ENCODE measurements at places on chromosomes 2 and 18.

DNA sequence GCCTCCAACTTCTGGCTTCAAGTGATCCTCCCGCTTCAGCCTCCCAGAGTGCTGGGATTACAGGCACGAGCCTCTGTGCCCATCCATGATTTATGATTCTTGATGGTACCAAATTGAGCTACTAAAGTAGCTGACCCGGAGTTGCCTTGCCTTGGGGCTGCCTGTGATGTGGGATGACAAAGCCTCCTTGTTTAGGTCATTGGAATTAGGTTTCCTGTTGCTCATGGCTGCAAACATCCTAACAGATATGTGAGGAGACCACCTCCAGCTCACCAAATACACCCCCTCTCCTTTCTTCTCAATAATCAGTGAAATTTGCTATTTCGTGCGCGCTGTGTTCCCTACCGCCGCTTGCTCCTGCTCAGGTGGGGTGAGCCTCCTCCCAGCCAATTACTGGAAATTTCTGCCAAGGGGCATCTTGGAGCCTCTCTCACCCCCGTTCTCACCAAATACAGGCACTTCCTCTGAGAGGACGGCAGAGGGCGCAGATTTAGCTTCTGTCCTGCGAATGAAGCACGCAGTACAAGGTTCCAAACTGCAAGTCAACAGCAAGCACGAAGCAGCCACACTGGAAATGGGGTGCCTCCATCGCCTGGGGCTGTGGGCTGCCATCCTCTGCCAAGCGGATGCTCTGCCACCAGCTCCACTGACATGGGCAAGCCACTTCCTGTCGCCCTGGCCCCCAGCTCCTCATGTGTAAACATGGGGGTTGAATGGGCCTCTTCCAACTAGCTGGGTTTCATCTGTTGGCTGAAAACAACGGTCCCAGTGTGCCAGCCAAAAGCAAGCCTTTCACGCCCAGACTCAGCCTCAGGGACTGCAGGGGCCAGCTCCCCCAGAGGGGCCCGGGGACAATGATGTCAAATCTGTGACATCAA lies 71.7 kb downstream of the NCAPH start:
- ATAC-seq, result peak; percentile 77

GRCh38 chr2:69213782-69214181 lies 173.2 kb downstream of the GFPT1 start:
- no peak for ATAC-seq

GRCh38 chr2:27489118-27489497 lies 435 bp downstream of the IFT172 start:
- ATAC-seq, result no peak

DNA sequence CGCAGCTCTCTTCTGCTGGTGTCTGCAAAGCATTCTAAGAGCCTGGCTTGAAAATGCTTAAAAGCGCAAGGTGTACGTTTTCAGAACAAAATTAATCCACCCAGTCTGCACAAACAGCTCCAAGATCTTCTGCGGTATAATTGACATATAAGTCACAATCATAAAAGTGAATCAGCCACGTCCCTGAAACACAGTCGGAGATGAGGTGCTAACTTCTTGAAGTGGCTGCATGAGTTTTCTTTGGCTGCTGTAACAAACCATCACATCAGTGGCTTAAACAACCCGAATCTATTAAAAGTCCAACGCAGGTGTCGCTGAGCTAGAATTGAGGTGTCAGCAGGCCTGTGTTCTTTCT lies 32.6 kb downstream of the ARL4C start:
- ATAC-seq, result peak; percentile 74

DNA sequence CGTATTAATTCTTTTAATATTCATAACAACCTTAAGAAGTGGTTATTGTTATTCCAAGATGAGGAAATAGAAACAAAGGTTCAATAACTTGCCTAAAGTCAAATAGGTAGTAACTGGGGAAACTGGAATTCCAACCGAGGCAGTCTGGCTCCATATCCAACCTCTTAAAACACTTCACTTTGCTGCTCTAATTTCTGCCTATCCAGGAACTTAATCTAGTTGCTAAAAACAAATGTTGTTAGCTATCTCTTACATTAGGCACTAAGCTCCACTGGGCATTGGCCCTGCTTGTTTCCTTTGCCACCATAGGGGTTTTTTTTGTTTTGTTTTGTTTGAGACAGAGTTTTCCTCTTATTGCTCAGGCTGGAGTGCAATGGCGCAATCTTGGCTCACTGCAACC lies 24.8 kb downstream of the ERLEC1 start:
- ATAC-seq, result no peak

- peak; percentile 9 for ATAC-seq
Measured at GRCh38 chr2:196076778-196077568, 8.3 kb upstream of the DNAH7 start.

DNA sequence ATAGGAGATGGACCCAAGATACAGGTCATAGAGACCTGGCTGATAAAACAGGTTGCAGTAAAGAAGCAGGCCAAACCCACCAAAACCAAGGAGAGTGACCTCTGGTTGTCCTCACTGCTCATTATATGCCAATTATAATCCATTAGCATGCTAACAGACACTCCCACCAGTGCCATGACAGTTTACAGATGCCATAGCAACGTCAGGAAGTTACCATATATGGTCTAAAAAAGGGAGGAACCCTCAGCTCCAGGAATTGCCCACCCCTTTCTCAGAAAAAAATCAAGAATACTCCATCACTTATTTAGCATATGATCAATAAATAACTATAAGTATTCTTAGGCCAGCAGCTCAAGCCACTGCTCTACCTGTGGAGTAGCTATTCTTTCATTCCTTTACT lies 574.7 kb upstream of the ID2 start:
- no peak for ATAC-seq

DNA sequence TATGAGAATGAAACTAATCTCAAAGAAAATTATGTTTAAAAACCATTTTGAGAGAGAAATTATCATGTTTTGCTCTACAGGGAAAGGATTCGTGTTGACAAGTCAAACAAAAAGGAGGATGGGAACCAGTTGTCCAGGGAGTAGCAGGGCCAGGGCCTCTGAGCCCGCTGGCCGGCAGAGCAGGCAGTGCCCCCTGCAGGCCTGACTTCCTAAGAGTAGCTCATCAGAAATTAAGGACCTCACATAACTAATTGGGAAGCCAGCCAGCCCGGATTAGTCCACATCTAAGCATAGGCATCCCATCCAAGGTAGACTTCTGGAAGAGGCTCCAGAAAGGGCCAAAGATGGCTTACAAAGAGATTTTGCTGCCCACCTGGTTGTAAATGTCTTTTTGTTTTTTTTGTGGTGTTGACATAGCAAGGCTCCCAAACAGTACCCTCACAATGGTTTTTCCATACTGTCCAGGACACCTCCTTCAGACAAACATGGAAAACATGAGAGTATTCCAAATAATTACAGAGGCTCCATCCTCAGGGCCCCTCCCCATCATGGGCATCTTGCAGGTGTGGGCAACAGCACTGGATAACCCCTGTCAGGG lies 241.2 kb upstream of the TANK start:
- no peak for ATAC-seq

DNA sequence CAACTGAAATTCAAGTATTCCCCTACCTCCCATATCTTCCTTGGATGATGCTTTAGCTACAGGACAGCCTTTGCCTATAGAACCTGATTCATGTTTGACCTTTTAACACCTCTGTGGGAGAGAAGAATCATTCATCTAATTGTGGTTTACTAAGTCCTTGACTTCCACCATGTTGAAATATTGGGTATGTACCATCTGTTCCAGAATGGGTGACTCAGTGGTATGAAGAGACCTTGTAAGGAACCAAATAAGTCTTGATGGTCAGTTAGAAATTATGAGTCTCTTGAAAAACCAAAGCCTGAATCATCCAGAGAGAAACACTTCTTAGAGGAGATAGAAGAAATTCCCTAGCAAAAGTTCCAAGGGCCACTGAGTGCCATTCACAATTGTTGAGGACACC lies 27.5 kb downstream of the STAMBP start:
- no peak for ATAC-seq

DNA sequence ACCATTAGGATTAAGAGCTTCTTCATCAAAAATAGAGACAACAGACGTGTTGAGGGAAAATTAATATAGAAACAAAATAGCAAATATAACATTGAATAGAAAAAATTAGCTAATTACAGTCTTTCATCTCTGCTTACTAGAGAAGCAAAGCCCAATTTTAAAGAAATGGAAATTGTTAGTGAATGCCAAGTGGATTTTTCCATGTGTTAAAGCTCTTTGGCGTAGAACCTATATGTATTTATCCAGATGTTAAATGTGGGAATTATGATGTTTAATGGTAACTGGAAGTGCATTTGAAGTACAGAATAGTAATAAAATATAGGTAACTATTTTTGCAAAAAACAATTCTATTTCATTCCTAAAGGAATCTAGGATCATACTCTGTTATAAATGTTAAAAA lies 212.0 kb upstream of the COL3A1 start:
- ATAC-seq, result no peak

- ATAC-seq, result no peak
Measured at GRCh38 chr2:7830616-7831015, 851.2 kb upstream of the ID2 start.

DNA sequence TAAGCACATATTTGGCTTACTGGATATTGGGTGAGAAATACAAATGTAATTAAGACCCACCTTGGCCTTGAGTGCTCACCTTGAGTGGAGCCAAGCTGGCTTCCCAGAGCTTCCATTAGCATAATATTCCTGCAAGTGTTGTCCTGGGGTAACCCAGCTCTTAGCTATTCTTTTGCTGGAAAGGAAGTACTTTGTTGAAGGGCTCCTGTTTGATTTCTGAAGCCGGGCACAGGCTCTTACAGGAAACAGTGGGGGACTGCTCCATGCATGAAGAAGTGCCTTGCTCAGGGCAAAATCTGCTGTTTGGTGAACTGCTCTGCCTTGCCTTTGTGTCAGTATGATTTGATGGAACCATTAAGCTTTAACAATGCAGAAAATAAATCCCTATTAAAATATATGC lies 325.4 kb downstream of the SMAD2 start:
- no peak for ATAC-seq

- ATAC-seq, result no peak
Measured at GRCh38 chr18:37986665-37987064, 421.1 kb upstream of the CELF4 start.

- ATAC-seq, result no peak
Measured at GRCh38 chr18:75937306-75937705, 509.8 kb upstream of the SMIM21 start.

- ATAC-seq, result no peak
Measured at GRCh38 chr2:4174796-4175195, 471.4 kb downstream of the DCDC2C start.

- no peak for ATAC-seq
Measured at GRCh38 chr2:235068701-235069100, 116.9 kb downstream of the SH3BP4 start.

DNA sequence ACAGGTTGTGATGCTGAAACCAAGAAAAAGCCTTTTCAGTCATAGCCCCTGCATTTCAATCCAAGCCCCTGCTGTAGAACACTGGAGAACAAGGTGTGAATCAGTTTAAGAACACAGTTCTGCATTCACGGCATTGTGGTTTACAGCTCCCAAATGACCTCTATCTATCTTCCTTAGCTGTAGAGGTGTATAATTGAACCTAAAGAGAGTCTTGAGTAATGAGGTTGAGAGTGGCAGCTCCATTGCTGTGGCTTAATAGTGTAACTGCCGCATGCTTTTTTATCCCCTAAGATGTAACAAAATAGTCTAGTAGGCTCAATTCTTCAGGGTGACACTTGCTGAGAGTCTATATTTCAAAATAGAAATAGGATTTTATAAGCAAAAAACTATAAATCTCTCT lies 121.3 kb upstream of the EPHA4 start:
- ATAC-seq, result no peak

- no peak for ATAC-seq
Measured at GRCh38 chr2:61469424-61470121, 1.3 kb downstream of the USP34 start.

- no peak for ATAC-seq
Measured at GRCh38 chr2:70525032-70525431, 28.6 kb downstream of the TGFA start.

DNA sequence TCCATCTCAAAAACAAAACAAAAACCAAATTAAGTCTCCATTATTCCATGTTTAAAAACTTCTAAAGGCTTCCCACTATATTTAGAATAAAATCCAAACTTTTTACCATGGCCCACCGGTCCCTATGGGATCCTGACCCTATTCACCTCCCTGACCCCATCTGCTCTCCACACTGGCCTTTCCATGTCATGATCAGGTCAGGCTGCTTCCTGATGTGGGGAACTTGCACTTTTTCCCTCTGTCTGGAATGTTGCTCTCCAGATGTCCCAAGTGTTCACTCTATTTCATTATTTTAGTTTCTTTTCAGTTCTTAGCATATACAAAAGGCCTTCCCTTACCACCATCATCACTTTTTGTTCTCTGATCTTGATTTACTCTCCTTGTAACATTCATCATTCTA lies 7.5 kb upstream of the MTA3 start:
- no peak for ATAC-seq

- ATAC-seq, result no peak
Measured at GRCh38 chr2:66845307-66845706, 410.4 kb downstream of the MEIS1 start.

- peak; percentile 29 for ATAC-seq
Measured at GRCh38 chr2:202703091-202703490, 68.3 kb downstream of the FAM117B start.

- no peak for ATAC-seq
Measured at GRCh38 chr2:6159606-6160005, 467.4 kb downstream of the SOX11 start.

DNA sequence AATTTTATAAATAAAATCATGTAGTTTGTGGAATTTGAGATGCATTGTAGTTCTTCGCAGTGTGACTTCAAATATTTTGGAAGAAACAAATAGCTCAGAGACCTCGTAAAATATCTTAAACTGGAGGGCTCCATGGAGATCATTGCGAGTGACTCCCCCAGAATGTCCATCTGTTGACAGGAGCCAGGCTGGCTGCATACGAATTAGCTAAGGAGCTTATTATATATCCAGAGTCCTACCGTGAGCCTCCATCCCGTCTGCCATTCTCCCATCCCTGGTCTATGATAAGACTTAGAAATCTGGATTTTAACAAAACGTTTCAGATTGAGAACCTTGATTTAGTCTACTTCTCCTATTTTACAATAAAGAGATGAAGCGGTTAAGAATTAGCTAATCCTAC lies 80.2 kb downstream of the MSH2 start:
- no peak for ATAC-seq

GRCh38 chr2:105100046-105100840 lies 62.4 kb downstream of the MRPS9 start:
- no peak for ATAC-seq

DNA sequence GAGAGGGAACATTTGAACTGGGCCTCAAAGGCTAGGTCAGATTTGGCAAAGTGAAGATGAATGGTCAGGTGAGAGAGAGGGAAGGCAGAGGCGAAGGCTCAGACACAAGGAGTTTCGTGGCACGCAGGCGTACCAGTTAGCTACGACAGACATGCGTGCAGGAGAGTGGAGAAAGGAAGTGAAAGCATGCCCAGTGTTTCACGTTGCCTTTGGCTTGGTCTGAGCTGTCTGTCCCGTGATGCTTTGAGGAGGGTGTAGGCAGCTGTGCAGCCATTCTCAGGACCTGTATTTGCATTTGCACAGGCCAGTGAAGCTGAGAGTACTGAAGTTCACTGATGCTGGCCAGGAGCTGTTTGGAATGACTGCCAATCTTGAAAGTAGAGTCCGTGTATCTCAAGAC lies 69.5 kb downstream of the HNRNPLL start:
- ATAC-seq, result peak; percentile 39

Measured in activated CD4-positive, CD25-positive, alpha-beta regulatory T cell treated with anti-CD3 and anti-CD28 coated beads, Interleukin-2, amount 50 U/mL, for 24 hours (primary cell).